ENCODE measurements at places on chromosomes 6 and 20.

DNA sequence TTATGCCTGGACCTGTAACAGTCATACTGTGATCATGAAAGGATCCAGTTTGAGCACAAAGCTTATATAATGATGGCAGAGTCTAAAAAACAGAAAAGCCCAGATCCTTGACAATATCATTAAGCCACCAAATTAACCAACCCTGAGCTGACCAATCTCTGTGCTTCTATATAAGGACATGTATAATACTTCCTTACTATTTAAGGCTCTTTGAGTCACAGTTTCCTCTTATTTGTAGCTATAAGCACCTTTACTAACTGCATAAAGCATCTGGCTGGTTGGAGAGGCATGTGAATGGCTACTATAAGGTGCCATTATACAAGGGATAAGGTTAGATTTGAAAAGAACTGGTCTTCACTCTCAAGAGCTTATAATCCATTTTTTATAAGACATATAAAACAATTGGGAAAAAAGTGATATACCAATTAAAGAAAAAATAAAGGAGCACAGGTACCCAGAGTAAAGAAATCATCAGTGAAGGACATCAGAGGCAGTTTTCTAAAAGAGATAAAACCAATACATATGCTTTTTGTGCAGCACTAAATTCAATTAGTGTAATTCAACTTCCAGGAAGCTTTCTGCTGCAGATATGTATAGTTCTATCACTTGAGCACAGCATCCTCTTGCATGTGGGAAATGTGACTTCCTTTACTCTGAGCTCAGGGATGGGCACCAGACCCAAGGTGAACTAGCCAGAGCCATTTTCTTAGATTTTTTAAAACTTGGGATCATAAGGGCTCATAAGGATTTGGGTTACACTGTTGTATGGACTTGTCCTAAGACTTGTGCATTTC is 121.0 kb downstream of the BTBD9 start:
- DNase-seq, result no peak

GRCh38 chr20:11324990-11325389 is 592.7 kb upstream of the BTBD3 start:
- DNase-seq, result no peak

DNA sequence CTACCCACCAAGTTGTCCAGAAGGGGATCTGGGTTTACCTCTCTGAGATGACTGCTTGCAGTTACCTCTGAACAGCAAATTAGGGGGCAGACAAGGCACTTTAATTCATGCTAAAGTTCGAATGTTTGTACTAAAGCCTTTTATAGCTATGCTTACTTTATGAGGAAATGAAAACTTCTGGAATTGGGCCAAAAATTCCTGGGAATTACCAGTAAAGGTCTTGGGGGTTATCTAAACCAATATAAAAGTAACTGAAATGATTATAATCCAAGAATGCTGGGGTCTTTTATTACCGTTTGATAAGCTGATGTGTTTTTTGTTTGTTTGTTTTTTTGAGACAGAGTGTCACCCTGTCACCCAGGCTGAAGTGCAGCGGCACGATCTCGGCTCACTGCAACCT is 7.9 kb upstream of the LZTS3 start:
- DNase-seq, result no peak

DNA sequence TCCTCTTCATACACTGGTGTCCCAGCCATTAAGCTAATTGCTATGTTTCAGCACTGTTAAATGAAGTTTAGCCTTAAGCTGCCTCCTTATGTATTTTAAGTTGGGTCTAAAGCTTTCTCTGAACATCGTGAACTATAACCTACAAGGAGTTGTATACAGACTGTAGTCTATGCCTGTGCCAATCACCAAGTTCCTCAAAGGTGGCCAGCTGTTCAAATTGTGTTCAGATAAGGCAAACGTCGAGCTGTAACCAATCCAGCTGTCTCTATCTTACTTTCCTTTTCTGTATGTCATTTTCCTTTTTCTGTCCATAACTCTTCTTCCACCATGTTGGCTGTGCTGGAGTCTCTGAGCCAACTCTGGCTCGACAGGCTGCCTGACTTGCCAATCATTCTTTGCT is 199.6 kb downstream of the OGFRL1 start:
- DNase-seq, result no peak

DNA sequence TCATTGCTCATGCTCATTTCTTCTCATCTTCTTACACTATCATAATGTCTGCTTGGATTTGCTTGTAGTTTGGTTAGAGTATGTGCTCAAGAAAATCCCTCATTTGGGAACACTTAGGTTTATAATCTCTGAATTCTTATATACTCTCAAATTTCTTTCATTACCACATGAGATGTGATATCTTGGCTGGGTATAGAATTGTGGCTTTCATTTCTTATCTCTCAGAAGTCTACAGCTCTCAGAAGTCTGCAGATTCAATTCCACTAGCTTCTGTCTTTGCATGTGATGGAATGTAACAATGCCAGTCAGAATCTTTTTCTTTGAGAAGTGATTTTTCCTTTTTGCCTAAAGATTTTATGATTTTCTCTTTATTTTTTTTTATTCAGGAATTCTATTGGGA is 50.9 kb downstream of the STMND1 start:
- no peak for DNase-seq

DNA sequence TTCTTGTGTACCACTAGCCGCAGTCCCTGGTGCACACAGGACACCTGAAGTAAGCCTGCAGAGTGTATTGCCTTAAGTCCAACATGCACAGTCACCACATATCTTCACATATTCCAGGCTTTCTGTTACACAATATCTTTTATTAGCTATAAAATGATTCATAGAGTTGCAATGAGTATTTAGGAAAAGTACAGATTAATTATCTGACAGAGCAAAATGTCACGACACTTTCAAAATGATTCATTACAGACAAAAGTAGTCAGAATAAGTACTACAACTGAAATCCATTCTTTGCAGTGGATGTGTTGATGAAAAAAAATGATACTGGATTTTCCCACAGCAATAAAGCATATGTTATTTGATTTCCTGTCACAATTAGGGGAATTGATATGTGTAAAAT is 199.5 kb upstream of the ASCC3 start:
- no peak for DNase-seq

DNA sequence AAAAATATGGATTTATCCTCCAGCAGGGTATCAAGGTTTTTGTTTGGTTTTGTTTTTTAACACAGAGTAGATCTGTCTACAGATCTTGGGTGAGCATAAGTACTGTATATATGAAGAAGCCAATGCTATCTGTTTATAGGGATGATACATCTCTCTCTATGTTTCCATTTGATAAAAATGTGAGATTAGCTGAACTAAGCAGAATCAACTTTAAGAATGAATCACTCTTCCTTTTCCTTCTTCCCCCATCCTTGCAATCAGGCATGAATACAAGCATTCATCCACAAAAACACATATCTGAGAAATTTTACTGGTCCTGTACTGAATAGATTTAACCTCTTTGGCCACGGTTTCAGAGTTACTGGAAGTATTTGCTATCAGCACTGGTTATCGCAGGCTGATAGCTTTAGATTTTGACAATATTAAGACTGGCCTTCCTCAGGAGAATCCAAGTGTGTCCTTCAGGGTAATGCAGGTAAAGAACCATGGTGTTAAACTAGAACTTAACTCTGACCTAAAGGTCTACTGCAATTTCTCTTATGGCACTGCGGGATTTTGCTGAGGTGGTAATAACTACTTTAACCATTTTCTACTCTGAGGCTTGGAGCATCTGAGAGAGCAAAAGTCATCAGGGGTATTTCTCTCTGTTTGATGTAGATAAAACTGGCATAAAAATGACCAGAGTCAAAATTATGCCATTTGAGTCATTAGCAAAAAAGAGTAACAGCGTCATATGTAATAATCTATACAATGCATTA is 1.5 kb downstream of the SNAP25 start:
- DNase-seq, result no peak

DNA sequence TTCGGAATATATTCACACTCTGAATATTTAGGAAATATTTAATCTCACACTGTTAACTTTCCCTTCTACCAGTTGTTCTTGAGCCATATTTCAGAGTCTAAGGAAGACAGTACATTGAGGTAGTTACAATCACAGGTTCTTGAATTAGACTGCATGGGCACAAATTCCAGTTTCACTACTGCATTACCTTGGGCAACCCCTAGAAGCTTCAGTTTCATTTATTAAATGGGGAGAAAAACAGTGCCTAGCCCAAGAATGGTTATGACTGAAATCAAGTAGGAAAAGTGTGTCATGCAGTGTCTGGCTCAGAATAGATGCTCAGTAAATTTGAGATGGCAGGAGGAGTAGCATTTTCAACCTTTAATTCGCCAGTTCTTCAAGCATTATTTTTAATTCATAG is 124.5 kb upstream of the SAMD5 start:
- DNase-seq, result no peak

GRCh38 chr6:35729722-35730121 is 7.1 kb upstream of the ARMC12 start:
- no peak for DNase-seq

DNA sequence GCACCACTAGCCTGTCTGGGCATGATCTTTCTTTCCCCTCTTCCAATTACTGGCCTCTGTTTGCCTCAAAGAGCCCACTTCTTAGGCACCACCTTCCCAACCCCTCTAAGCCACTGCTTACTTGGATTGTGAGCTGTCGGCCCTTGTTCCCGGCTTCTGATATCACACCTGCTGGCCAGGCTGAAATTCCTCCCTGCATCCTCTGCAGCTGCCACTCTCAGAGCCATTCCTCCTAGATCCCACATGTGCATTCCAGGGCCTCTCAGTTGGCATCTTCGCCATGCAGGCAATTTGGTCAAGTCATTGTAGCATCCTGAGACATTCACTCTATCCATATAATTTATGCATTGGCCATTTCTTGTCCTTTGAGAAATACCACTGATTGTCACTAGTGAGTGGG is 135.9 kb downstream of the OLIG3 start:
- no peak for DNase-seq

GRCh38 chr6:116221911-116222310 is 32.0 kb downstream of the TSPYL4 start:
- DNase-seq, result no peak

DNA sequence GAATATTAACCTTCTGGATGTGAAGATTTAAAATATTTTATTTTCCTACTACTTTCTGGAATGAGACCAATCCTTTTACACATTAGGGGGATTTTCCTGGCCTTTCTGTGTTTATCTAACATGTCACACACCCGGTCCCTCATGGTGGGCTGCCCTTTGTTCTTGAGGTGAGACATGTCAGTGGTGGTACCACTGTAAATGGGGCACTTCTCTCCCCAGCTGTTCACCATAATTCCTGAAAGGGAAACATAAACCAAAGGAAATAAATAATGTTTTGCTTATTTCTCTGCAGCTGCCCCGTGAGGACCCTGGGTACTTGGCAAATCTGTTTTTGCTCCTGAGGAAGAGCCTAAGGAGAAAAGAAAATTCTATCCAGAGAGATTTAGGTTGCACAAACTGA is 41.1 kb downstream of the GRIK2 start:
- no peak for DNase-seq

DNA sequence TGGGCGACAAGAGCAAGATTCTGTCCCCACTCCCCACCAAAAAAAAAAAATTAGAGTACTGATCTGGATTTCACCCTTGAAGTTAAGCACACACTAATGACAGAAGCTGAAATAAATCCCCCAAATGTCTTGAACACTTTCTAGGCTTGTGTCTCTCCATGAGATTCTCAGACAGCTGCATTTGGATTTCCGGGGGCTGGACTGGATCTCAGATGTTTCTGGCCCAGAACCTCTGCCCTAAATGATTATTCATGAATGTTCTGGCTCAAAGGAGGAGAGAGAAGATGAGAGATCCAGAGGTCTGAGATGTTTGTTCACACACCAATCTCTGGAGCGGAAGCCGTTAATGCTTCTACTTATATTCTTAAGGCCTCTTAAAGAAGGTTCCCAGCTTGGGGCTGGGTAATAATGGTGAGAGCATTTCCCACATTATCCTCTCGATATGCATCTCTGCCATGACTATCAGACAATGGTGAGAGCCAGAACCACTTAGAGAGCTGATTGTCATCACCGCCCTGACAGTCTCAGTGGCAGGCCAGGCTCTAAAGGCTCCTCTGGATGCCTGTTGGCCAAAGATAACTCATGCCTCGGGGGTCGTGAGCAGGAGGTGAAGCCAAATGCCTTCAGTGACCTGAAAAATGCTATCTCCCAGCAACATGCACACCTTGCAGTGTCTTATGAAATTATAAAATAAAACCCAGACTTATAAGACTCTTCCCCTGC is 127.9 kb upstream of the AGPAT4 start:
- DNase-seq, result no peak

- no peak for DNase-seq
Observed at GRCh38 chr6:120447605-120448004, 886.7 kb downstream of the TBC1D32 start.

- no peak for DNase-seq
Observed at GRCh38 chr6:133887156-133887879, 1.6 kb upstream of the TCF21 start.

DNA sequence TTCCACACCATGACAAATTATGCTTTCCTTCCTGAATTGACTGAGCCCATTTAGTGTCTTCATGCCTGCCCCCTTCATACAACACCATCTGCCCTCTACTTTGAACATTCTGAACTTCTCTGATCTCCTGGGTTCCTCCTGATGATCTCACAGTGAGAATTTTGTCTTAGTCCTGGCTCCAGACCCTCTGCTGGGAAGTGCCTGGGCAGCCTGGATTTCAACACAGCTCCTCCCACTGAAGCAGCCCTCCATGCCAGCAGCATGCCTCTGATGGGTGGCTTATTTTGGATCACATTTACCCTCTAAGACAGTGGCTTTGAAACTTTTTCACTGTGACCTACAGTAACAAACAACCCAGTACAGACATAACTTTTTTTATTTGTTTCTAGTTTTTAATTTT is 41.5 kb downstream of the DSE start:
- no peak for DNase-seq

DNA sequence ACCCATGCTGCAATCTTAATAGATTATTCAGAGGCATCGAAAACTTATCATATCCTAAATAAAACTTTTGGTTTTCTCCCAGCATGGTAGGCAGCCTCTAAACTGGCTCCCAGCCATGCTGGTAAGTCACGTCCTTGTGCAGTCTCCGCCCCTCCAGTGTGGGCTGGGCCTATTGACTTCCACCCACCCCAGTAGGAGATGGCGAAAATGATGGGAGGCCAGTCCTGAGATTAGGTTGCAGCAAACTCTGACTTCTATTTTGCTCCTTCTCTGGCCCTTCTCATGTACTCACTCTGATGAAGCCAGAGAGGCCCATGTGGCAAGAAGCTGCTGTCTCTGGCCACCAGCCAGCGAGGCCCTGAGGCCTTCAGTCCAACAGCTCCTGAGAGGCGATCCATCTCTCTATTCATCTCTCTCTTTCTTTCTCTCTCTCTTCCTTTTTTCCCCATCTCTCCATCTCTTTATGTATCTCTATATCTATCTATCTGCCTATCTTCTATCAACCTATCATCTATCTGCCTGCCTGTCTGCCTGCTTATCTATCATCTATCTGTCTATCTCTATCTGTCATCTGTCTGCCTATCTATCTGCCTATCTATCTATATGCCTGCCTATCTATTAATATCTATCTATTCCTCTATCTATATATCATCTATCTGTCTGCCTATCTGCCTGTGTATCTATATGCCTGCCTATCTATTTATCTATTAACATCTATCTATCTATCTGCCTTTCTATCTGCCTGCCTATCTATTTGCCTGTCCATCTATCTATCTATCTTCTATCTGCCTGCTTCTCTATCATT is 52.7 kb upstream of the STX16 start:
- no peak for DNase-seq

GRCh38 chr6:23003671-23004467 is 434.5 kb downstream of the HDGFL1 start:
- no peak for DNase-seq
